ENCODE measurements at places on chromosomes 1 and 21. TPM values are rescaled to one million over a fixed set of nuclear protein-coding genes. Genes with fewer than 3 reads are reported as not detected.

The ETNK2 gene
- polyA plus RNA-seq: 27.2 TPM

The PLEKHA6 gene
- 3.0 TPM for polyA plus RNA-seq

DNA sequence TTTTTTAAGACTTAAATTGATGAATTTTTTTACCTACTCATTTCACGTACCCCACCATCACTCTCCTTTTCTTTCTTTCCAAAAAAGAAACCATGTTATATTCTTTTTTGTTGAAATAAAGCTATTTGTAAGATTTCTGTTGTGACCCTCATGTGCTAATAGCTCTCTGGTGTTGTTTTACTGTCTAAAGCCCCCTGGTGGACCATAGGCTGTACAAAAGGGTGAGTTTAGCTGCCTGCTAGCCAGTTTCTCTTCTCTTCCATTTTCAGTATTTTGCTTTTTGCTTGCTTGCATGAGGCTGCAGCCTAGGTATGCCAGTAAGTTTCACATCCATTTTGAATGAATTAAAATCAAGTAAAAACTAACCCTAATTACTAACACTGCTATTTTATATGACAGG is 15.6 kb upstream of the VAMP3 start:
- no peak for DNase-seq

- DNase-seq: no peak
Observed at GRCh38 chr1:26459573-26460031, 12.6 kb upstream of the HMGN2 start.

DNA sequence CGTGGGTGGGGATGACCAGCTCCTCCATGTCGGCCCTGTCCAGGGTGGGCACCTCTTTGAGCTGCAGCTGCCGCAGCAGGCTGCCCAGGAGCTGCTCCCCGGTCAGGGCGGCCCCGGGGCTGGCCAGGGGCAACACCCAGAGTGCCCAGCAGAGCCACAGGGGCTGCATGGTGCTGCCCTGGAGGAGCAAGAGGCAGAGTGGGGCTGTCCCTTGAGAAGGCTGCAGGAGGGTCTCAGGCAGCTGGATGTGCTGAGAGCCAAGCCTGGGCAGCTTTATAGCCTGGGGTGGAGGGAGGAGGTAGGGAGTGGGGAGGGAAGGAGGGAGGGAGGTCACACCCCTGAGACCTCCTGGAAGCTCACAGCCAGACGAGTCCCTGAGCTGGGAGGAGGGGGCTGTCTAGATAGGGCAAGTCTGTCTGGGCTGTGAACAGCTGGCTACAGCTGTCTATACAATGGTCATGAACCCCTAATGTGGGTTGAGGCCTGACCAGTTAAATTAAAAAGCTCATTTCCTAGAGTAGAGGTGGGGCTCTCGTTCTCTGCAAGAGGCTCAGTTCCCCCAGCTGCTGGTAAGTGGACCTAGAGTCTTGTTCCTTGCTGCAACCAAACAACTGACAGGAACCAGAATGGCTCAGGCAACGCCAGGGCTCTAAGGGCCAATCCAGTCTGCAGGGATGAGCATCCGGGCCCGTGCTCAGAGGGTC is at the start of gene LEFTY1:
TSS of gene LEFTY1 (minus strand) at position 249 of the 704 bp plus-strand sequence. CDS start at position 169, 80 bp downstream.
- DNase-seq: no peak

- DNase-seq: peak; percentile 87
Observed at GRCh38 chr1:79811173-79811572, 804.6 kb upstream of the ADGRL4 start.

GRCh38 chr1:13871413-13871812 is 171.4 kb downstream of the PRDM2 start:
- no peak for DNase-seq
